ENCODE measurements at places on chromosomes 4 and X.

- H3K27ac ChIP-seq, result no peak overlapping the region
- no peaks in the 10 kb centered on the region for H3K36me3 ChIP-seq
- H3K4me3 ChIP-seq, result no peak overlapping the region
Measured at GRCh38 chr4:40335525-40335894, 377 bp downstream of the CHRNA9 start.

DNA sequence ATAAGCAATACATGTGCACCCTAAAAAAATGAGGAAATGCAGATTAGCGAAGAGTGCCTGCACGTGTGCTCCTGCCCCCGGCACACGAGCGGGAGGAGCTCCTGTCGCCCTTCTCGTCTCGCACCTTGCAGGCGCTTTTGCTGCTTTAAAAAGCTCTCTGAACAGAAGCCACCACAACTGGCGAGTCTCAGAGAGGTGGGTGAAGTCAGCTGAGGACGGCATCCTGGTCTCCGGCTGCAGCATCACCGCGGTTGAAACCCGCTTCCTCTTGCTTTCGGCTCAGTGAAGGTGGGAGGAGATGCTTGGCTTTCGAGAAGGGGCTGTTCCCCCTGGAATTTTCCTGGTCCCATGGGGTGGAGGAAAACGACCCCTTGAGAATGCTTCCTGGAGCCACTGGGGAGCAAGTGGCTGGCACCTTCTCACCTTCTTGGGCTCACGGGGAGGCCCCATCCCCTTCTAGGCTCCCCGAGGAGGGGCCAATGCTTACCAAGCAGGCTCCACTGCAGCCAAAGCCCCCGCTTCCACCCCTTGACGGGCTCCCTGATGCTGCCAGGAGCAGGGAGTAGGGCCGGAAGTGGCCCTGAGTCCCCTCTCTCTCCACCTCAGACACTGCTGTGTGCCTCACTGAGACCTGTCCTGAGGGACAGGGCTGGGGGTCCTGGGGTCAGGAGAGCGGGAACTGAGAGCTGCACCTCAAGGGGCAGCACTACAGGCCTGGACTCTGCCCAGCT, 29.2 kb upstream of the MXD4 start:
- DNase-seq, result no peak
- peak overlapping the region; percentile 32 for H3K27ac ChIP-seq
- no peaks in the 10 kb centered on the region for H3K27me3 ChIP-seq
- peaks cover 12% of the 10 kb centered on the region for H3K4me1 ChIP-seq
- no peak overlapping the region for H3K4me3 ChIP-seq

- H3K4me1 ChIP-seq, result peaks cover 22% of the 10 kb centered on the region
- H3K27me3 ChIP-seq, result no peaks in the 10 kb centered on the region
- no peaks in the 10 kb centered on the region for H3K36me3 ChIP-seq
- peak overlapping the region; percentile 72 for H3K27ac ChIP-seq
- H3K4me3 ChIP-seq, result no peak overlapping the region
Measured at GRCh38 chrX:119687661-119688413, 5.1 kb downstream of the SEPTIN6 start.

DNA sequence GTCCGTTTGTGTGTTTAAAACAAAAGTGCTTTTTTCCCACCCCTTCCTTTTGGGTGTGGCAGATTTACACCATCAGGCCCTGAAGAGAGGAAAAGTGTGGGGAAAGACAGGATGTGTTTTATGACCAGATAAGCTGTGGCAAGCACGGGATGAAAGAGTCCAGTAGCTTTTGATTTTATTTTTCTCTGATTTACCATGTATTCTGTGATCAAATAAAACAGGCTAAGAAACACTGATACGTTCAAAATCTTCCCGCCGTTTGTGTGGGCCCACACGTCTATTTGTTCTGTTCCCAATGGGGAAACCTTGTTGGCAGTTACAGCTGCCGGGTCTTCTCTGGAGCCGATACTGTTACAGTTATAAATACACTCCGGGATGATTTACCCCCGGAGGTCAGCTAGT, 10.8 kb downstream of the LRP2BP start:
- H3K27ac ChIP-seq, result no peak overlapping the region
- H3K27me3 ChIP-seq, result no peaks in the 10 kb centered on the region
- H3K4me3 ChIP-seq, result no peak overlapping the region
- no peaks in the 10 kb centered on the region for H3K36me3 ChIP-seq
- DNase-seq, result no peak

GRCh38 chr4:17719106-17719505, 62.3 kb downstream of the FAM184B start:
- H3K36me3 ChIP-seq, result no peaks in the 10 kb centered on the region
- no peaks in the 10 kb centered on the region for H3K4me1 ChIP-seq
- no peak overlapping the region for H3K27ac ChIP-seq
- DNase-seq, result no peak
- H3K27me3 ChIP-seq, result no peaks in the 10 kb centered on the region

- no peaks in the 10 kb centered on the region for H3K27me3 ChIP-seq
- no peak overlapping the region for H3K27ac ChIP-seq
- no peaks in the 10 kb centered on the region for H3K36me3 ChIP-seq
- DNase-seq, result no peak
- no peak overlapping the region for H3K4me3 ChIP-seq
- peaks cover 13% of the 10 kb centered on the region for H3K4me1 ChIP-seq
Measured at GRCh38 chr4:57426779-57427395, 316.7 kb upstream of the IGFBP7 start.

DNA sequence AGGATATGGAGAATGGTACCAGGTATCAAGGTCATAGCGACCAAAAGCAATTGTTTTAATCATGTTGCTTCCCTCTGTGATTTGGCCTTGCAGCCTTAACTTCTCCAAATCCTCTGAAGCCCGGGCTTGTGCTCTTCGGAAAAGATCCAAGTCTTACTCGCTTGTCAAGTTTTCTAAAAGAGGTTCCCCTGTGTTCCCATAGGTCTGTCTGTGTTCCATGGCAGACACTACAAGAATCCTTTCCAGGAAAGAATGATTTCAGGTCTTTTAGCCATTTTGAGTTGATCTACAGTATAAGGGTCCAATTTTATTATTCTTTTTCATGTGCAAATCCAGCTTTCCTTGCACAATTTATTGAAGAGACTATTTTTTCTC, 710.6 kb upstream of the DIAPH2 start:
- no peak overlapping the region for H3K4me3 ChIP-seq
- DNase-seq, result no peak
- no peaks in the 10 kb centered on the region for H3K36me3 ChIP-seq
- no peaks in the 10 kb centered on the region for H3K4me1 ChIP-seq

DNA sequence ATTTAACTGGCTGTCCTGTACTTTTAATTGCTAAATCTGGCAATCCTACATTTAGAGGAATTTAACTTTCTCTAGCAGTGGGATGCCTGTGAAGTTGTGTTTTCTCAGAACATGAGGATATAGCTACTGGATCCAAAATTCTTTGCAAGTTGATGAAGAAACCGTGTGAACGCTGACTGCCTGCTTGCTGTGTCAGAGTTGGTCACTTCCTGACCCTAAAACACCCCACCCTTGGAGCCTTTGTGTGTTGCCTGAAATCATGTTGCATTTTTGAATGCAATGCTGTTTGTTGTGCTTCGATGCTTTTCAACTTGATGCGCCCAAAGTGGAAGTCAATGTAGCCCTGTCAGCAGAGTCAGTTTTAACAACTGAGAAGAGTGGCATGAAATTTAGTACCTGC, 211.2 kb downstream of the ANK2 start:
- no peak overlapping the region for H3K27ac ChIP-seq
- H3K4me1 ChIP-seq, result no peaks in the 10 kb centered on the region
- no peaks in the 10 kb centered on the region for H3K36me3 ChIP-seq
- no peaks in the 10 kb centered on the region for H3K27me3 ChIP-seq
- no peak overlapping the region for H3K4me3 ChIP-seq

DNA sequence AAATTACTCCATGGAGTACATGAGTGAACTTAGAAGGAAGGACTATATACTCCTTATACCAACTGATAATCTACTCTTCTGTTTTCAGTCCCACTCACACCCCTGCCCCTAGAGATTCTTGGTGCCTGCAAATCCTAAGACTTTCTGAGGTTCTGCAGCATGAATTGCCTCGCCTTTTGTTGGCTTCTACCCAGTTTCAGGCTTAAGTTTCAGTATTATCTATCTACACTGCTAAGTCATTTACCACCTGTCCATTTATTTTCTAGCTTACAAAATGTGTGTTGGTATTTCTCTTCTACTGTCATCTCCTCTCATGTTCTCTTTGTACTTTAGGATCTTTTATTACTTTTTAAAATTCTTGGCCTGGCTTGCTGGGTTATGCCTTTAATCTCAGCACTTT, 94.4 kb upstream of the AMOT start:
- no peaks in the 10 kb centered on the region for H3K27me3 ChIP-seq
- no peaks in the 10 kb centered on the region for H3K36me3 ChIP-seq
- H3K4me1 ChIP-seq, result no peaks in the 10 kb centered on the region
- no peak overlapping the region for H3K27ac ChIP-seq
- no peak for DNase-seq
- no peak overlapping the region for H3K4me3 ChIP-seq

DNA sequence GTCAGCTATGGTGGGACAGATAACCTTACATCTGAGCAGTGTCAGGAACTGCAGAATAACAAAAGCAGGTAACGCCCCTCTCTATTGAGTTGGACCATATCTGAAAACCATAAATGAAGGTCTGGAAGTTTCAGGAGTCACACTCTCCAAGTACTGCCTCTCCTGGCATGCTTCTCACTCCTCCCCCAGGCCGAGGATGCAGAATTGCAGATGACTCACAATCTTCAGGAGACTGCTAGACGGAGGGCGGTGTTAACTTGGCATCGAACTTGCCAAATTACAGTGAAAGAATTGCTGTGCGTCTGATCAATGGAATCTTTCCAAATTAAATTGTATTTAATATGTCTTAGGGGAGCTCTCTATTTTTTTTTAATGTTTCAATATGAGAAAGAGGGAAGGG, 67.1 kb upstream of the TRIM2 start:
- H3K27me3 ChIP-seq, result no peaks in the 10 kb centered on the region
- no peaks in the 10 kb centered on the region for H3K36me3 ChIP-seq
- DNase-seq, result no peak
- no peaks in the 10 kb centered on the region for H3K4me1 ChIP-seq
- H3K4me3 ChIP-seq, result no peak overlapping the region

DNA sequence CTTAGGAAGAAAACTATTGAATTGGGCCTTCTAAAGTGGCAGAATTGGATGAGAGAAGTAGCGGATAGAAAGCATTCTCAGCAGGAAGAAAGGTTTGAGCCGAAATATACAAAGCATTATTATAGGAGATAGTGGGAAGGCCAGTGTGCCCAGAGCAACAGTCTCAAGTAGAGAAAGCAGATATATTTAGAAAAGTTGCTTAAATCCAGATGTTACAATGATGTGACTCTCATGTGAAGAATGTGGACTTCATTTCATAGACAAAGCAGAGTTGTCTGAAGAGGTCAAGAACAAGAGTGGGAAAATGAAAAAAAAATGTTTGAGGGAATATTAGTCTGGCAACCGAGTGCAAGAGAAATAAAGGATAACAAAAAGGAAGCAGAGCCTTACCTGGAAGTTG, 66.9 kb downstream of the SYNPO2 start:
- H3K27ac ChIP-seq, result peak overlapping the region; percentile 74
- H3K4me3 ChIP-seq, result no peak overlapping the region
- H3K27me3 ChIP-seq, result no peaks in the 10 kb centered on the region
- no peaks in the 10 kb centered on the region for H3K36me3 ChIP-seq
- H3K4me1 ChIP-seq, result peaks cover 8% of the 10 kb centered on the region
- no peak for DNase-seq

DNA sequence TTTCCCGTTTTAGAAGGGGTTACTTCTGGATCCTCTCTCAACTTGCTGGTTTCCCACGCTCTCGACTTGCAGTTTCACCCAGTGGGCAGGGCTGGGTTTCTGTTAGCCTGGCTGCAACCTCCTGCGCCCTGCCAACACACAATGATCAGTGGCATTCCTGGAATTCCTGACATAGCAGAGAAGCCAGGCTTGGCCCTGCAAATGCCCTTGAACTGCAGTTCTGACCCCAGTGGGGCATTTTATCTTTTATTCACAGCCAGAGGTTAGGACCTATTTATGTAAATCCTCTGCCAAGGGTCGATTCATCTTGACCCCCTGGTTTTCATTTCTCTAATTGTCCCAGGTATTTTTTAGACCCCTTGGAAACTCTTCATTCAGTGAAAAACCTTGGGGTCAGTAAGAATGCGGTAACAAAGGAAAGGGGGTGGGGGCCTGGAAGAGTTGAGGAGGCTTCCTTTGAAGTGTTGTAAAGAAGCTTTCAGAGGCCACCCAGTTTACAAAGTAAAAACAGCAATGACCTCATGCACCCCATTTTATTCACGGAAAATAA, 217.6 kb downstream of the ZNF674 start:
- no peak overlapping the region for H3K4me3 ChIP-seq
- no peaks in the 10 kb centered on the region for H3K4me1 ChIP-seq
- no peaks in the 10 kb centered on the region for H3K36me3 ChIP-seq
- no peak overlapping the region for H3K27ac ChIP-seq

GRCh38 chr4:41701983-41702382, 46.5 kb downstream of the PHOX2B start:
- no peaks in the 10 kb centered on the region for H3K36me3 ChIP-seq
- H3K4me3 ChIP-seq, result no peak overlapping the region
- DNase-seq, result no peak
- no peak overlapping the region for H3K27ac ChIP-seq

DNA sequence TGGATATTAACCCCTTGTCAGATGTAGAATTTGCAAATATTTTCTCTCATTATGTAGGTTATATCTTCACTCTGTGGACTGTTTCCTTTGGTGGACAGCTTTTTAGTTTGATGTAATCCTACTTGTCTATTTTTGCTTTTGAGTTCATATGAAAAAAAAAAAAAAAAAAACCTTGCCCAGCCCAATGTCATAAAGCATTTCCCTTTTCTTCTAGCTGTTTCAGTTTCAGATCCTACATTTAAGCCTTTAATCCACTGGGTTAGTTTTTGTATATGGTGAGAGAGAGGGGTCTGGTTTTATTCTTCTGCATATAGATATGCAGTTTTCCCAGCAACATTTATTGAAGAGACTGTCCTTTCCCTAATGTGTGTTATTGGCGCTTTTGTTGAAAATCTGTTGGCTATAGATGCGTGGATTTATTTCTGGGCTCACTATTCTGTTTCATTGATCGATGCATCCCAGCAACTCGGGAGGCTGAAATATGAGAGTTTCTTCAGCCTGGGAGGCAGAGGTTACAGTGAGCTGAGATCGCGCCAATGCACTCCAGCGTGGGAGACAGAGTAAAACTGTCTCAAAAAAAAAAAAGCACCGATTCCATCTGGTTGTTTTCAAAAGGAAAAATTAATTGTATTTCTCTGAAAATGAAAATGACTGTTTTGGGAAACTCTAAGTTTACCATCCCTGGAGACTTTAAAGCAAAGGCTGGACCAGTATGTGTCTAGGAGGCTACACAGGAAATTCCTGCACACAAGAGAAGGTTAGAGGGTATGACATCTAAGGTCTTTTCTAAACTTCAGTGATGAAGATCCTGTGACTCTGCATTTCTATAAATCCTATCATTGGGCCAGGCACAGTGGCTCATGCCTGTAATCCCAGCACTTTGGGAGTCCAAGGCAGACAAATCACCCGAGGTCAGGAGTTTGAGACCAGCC, 35.6 kb downstream of the STEEP1 start:
- H3K4me1 ChIP-seq, result no peaks in the 10 kb centered on the region
- no peak overlapping the region for H3K4me3 ChIP-seq
- no peaks in the 10 kb centered on the region for H3K36me3 ChIP-seq

DNA sequence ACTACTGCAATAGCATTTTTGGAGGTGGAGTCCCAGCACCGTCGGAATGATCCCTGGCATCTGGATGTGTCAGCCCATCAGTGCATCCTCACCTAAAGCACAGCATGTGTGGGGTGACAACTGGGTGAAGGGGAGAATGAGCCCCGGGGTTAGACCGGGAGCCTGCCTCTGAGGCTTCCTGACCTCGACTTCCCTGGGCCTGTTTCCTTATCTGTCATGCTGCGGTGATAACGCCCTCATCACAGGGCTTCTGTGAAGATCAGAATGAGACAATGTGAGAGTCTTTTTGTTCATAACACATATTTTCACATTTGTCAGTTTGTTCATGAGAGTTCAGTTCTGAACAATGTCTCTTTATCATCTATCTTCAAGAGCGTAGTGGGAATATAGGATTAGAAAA, 31.1 kb upstream of the PDLIM3 start:
- DNase-seq, result no peak
- no peak overlapping the region for H3K4me3 ChIP-seq
- no peaks in the 10 kb centered on the region for H3K27me3 ChIP-seq
- H3K36me3 ChIP-seq, result no peaks in the 10 kb centered on the region

Measured in vagina (tissue), 2 donors.